Activated naive CD8-positive, alpha-beta T cell treated with anti-CD3 and anti-CD28 coated beads, Interleukin-2, amount 50 U/mL, for 24 hours (primary cell): ENCODE measurements at places on chromosomes 4 and X.

DNA sequence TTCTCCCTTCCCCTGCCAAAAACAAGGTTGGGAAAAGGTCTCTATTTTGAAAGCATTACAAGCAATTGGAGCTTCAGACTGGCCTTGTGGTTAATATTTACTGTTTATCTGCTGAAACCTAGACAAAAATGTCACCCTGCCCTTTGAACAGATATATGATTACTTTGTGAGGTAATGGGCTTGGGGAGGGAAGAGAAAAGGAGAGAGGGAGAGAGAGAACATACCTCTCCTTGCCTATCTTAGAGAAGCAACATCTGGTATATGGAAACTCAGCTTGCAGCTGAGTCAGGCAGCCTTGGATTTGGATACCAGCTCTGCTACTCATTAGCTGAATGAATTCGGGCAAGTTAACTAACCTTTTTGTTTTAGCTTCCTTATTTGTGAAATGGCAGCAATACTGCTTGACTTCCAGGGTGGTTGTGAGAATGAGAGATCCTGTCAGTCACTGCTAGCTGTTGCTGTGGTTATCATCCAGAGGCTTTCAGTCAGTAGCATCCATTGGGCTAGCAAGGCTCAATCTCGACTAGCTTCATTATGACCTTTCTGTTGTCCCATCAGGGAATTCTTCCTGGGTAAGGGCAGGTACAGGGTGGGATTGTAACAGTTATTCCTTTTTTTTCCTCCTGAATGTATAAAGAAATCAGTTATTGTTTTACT, 41.1 kb downstream of the ZFX start:
- DNase-seq, result no peak

DNA sequence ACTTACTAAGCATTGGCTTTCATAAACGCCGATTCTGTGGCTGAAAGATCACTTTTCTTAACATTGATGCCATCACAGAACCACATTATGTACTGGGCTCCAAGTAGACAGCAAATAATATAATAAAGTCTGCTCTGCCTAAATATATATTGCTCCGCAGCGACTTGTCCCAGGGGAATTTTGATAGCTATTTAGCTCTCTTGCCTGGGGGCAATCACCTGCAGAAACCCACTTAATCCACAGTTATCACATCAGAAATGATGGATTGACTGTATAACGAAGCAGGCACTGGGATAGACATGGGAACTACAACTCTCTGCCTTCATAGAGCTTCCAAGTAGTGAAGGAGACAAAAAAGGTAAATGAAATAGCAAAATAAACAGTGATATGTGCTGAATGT, 48.0 kb upstream of the MYOZ2 start:
- DNase-seq, result no peak

DNA sequence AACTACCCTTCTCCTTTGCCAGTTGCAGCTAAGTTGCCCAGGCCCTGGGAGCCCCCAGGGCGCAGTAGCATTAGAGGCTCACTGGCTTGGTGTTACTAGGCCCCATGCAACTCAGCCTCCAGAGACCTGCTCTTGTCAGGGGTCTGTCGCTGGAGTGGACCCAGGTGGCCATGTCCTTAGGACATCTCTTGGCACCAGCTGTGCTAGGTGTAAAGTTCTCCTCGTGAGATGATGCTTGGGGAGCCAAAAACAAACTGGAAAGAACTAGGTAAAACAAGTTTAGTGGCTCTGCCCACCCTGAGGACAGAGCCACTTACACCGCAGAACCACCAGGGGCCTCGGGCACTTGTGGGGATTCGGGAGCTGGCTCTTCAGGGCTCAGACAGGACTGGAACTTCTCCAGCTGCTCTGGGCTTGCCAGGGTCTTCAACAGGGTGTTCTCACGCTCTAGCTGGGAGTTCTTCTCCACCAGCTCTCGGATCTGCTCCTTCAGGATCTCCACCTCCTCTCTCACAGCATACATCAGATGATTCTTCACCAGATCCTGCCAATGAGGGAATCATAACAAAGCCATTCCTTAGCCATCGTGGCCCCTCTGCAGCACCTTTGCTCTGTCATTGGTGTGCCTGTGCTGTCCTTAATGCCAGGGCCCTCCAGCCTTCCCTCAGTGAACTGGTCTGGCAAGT, 61.2 kb downstream of the TSC22D3 start:
- DNase-seq, result peak; percentile 11

GRCh38 chr4:107283587-107284559, 247.8 kb upstream of the DKK2 start:
- no peak for DNase-seq

DNA sequence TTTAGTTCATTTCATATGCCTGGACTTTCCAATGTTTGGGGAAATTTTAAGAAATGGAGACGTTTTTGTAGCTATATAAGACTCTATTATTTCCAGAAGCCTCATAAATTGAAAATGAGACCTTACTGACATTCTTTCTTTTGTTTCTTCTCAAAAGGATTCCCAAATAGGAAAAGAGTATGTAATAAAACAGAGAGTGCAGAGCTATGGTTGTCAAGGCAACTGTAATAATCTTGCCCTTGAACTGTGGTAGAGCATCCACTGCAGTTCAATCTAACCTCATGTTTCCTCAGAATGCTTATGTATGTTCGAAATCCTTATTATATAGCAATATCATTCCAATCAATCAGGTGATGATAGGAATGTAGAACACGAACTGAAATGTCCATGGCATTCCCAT, 54.1 kb downstream of the AMELX start:
- no peak for DNase-seq

DNA sequence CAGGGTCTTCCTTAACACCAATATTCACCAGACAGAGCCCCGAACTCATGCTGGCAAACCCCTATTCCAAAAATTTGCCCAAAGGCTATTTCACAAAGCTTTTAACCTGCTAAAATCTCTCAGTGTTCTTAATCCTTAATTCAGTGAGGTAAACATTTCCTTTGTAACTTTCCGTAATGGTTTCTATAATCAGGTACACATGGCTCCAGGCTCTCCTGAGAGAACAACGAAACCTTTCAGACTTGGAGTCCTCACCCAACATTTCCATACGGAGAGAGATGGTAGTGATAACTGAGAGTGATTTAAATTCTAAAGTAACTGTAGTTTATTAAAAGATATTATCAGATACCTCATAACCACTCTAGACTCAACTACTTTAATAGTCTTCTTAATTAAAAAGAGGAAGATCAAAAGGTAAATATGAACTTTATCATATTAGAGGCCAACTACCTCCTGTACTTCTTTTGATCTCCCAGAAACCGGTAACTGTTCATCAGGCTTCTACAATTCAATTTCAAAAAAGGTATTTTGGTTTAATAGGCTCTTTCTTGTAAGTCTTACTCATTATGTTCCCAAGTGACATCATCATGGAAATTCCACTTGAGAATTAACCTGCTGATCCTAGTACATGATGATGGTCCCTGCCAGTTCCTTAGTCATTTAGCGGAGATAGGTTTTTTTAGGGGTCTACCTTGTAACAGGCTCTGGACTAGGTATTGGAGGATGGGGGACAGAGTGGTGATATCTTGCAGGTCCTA, 91.4 kb upstream of the UCP1 start:
- DNase-seq, result no peak

DNA sequence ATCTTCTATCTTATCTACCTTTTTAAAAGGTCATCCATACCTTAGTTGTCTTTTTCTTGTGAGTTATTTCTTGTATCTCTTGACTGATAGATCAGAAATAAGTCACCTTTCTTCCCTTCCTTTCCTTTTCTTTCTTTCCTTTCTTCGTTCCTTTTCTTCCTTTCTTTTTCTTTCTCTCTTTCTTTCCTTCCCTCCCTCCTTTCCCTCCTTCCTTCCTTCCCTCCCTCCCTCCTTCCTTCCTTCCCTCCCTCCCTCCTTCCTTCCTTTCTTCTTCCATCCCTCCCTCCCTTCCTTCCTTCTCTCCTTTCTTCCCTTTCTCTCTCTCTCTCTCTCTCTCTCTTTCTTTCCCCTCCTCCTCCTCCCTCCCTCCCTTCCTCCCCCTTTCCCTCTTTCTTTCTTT, 93.5 kb downstream of the CEP135 start:
- DNase-seq, result no peak

DNA sequence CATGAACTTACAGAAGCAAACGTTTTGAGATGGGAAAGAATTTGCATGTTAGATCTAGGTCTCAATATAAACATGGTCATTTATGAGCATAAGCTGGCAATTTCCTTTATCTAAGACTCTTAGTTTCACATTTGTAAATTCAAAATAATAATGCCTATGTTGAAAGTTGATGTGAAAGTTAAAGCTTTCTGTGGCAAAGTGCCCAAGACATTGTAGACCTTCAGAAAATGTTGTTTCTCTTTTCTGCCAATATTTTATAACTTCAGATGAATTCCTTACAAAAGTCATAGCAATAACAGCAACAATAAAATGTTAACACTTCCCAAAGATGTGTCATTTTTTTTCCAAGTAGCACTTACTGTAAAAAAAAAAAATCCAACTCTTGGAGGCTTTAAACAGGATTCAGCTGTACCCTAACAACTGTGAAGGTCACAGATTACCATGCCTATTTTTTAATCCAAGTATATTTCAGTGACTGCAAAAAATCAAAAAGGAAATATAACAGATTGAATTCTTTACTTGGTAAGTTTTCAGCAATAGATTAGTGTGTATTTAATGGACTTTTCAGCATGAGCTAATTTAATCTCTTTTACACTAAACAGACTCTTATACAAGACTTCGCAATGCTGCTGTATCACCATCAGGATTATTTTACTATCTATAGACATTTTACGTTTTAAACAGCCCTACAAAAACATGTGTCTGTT, 206.5 kb upstream of the PDE5A start:
- DNase-seq, result no peak

DNA sequence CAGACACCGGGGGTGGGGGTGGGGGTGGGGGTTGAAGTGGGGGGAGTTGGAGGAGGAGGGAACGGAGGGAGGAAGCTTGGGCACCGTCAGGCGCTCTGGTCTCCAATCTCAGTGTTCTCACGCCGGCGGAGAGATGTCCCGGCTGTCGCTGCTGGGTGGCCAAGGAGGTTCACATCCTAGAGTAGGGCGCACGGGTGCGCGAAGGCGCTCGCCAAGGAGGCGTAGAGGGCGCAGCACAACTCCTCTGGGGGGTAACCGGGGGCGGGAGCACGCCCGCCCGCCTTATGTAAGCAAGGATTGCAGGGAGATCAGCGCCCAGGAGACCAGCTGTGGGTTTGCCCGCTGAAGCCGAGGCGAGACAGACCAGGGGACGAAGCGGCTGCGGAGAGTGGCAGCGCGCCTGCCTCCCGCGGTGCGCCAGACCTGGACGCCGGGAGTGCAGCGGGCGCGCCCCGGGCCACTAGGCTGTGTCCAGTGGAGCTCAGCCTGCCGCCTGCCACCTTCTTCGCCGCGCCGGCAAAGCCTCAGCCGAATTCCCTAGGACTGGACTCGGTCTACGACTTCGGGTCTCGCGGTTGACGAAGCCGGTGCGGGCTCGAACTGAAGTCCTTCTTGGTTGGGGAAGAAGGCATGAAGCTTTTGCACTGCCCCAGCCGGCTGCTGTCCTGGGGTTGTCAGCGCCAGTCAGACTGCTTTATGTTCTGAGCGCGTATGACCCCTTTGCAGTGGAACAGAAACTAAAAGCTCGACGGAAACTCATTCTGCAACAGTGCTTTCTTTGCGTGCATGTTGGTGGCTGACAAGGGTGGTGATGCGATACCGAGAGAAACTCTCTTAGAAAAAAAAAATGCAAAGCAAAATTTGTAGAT, 707 bp upstream of the UNC5C start:
- peak; percentile 6 for DNase-seq

GRCh38 chr4:85748654-85749053, 273.7 kb downstream of the ARHGAP24 start:
- no peak for DNase-seq

DNA sequence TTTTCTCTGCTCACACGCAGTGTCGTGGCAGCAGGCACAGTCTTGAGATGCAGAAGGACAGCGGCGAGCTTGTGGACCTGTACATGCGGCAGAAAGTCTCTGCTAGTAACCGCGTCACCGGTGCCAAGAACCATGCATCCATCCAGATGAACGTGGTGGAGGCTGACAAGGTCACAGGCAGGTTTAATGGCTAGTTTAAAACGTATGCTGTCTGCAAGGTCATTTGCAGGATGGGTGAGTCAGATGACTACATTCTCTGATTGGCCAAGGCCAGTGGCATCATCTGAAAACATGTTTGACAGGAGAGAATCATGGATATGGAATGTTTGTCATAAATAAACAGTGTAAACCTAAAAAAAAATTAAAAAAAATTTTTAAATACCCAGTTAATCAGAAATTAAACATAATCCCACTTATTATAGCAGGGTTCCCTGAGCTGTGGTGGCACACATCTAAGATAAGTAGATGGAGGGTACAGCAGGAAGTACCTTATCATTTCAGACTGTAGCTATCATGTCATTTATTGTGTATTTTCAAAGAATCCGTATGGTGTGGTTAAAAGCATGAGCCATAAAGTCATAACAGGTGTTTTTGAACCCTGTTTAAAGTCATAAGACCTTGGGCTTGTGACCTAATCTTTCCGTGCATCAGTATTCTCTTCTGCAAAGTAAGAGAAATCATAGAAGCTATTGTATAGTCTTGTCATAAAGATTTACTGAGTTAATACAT, 7.5 kb upstream of the BMP2K start:
- no peak for DNase-seq

GRCh38 chr4:83922402-83922801, 386.5 kb downstream of the GPAT3 start:
- DNase-seq, result no peak

- DNase-seq, result peak; percentile 67
Observed at GRCh38 chr4:184983672-184984356, 34.5 kb upstream of the HELT start.

DNA sequence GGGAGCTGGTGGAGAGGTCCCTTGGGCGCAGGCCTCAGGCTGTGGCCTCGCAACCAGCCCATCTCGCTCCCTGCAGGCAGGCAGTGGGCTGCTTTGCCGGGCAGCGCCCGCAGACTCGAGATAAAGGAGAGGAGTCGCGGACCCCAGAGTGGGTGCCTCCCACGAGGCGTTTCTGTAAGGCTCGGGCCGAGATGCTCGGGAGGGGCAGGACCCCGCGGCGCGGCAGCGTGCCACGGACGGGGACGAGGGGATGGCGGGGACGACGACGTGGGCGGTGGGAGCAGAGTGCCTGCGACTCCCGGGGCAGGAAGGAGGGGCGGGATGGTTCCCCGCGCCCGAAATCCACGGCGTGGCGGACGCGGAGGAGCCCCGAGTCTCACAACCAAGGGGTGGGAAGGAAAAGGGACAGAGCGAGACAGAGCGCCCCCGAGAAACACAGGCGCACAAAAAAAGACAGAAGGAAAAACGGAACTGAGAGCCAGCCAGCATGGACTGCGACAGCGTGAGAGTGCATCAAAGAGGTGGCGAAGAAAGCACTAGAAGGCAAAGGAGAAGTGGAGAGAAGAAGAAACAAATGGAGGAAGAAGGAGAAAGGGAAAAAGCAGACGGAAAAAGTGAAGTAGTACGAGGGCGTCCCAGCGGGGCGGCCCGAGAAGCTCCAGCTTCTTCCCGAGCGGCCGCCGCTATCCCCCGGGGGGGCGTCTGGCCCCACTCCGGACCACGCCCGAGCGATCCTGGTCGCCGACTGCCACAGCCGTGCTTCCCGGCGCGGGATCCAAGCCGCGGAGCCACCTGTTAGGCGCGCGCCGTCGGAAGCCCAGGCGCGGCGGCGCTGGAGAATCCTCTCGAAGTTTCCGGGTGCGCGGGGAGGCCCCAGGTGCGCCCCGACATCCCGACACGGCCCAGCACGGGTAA, 1.5 kb downstream of the BEND4 start:
- DNase-seq, result no peak
